ENCODE measurements at places on chromosomes 6 and 20.
A peak's percentile ranks its signal among the peaks of the same experiment; 100 is the strongest.

DNA sequence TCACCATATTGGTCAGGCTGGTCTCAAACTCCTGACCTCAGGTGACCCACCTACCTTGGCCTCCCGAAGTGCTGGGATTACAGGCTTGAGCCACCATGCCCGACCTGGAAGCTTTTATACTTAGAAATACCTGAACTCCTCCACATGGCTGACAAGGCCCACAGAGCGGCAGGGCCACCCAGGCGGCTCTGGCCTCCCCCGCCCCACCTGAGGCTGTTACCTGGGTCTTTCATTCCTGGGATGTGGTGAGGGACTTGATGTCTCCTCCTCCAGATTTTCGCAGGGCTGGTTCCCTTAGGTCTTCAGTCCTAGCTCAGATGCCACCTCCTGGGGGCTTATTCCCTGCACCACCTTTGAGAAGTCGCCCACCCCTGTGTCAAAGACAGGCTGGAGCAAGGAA lies 152.1 kb downstream of the LY86 start:
- no peak for DNase-seq

GRCh38 chr6:43995137-43995536 lies 132.1 kb downstream of the MRPL14 start:
- no peak for DNase-seq

DNA sequence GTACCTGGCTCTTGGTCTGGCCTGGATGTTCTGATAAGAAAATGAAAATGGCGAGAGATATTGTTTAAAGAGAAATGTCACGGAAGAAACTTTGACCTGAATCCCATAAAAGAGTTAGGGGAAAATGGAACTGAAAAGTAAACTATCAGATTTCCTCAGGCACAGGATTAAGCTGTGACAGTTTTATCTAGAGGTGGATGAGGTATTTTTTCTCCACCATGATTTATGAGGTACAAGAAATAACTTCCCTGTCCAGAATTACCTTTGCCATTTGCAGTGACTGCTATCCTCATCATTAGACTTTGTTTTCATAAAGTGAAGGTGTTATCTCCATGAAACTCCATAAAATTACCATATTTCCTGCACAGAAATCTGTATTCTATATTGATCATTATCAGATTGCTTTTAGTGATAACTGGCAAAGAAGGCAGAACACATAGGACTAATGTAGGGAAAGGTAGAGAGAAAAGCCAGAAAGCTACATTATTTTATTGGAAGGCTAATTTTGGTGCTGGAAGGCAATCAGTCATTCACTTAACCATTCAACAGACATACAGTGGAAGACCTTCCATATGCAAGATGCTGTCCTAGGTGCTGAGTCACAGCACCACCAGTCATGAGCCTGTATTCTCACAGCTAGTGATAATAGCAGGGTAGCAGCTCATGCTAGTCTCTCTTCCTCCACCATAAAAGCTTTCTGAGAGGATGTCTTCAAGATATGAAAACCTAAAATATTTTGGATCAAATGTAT lies 427.3 kb upstream of the CITED2 start:
- peak; percentile 9 for DNase-seq

DNA sequence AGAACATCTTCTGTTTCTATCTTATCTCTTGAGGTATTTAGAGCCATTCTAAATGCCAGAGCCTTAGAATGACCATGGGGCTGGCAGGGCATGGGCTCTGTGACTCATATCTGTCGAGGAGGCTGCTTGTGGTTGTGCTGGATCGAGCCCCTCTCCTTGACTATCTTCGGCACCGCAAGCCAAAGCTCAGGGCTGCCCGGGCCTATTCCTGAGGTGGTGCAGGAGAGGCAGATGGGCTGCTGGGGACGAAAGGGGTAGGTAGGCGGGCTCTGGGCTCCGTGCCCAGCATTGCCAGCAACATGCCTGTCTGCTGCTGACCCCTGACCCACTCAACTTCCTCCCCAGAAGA lies 89.9 kb downstream of the NOL4L start:
- DNase-seq, result no peak

GRCh38 chr6:50689210-50689609 lies 24.1 kb upstream of the TFAP2D start:
- no peak for DNase-seq

DNA sequence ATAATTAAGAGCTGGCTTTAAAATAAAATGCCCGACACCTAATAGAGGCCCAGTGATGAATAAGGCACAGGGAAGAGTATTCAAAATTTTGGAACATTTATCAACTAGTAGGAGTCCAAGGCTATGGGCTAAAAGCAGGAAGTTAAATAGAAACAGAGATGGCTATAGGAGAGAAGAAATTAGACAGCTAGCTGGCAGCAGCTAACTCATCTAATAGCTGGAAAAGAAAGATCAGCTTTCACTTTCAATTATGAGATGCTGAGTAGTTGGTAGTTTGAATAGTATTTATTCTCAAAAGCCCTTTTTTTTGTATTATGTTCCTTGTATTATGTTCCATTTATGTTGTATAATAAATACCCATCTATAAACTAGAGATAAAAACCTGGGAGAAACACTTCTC lies 215.7 kb downstream of the SLC35F1 start:
- no peak for DNase-seq

GRCh38 chr6:167997642-167998041 lies at the start of gene KIF25:
Gene KIF25 (plus strand): TSS chr6:167997671. CDS start chr6:168029586, 31,915 bp downstream.
- no peak for DNase-seq

DNA sequence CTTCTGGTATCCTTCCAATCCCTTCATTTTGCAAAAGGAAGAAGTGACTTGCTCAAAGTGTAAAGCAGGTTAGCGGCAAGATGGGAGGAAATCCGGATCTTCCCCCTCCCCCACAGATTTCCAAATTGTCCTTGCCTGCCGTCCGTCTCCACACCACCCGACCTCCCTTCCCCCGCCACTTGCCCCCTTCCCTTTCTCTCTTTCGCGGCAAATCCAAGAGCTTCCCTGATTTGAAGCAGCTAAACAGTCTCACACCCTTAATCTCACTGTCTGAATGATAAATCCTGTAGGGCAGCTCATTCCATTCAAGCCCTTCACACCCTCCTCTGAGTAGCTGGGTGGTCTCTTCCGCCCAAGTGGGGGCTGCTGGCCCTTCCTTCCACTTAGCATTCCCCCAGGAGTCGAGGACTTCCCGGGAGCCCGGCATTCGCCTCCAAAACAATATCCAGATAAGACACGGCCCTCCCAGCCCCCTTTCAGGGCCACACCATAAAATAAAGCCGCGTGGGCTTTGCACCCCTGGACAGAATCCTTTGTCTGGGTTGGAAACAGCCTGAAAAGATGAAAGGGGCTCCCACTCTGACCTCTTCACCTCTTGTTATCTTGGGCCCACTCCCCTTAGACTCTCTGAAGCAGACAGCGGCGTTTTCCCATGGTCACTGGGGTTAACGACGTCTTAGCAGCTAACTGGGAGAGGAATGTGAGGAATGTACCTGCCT lies 44.0 kb upstream of the PIM1 start:
- DNase-seq, result no peak

DNA sequence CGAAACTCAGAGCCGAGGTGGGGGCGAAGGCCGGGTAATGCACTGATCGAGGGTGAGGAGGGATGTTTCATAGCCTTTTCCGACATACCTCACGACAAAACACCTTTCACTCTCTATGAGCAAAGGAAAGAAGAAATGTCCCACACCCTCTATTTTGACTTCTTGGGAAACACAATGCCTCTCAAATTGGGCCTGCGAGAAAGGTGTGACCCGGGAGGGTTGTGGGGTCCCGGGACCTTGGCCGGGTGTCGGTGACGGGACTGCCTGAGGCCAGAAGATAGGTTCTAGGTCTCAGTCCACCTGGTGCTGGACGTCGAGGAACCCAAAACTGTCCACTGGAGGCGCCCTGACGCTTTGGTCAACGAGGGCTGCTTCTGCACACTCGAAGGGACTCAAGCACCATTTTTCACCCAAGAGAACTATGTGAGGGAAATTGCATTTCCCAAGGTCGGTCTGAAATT lies 41.1 kb upstream of the OSTM1 start:
- DNase-seq, result peak; percentile 17

- DNase-seq, result no peak
Observed at GRCh38 chr20:20888266-20888656, 175.8 kb upstream of the RALGAPA2 start.

DNA sequence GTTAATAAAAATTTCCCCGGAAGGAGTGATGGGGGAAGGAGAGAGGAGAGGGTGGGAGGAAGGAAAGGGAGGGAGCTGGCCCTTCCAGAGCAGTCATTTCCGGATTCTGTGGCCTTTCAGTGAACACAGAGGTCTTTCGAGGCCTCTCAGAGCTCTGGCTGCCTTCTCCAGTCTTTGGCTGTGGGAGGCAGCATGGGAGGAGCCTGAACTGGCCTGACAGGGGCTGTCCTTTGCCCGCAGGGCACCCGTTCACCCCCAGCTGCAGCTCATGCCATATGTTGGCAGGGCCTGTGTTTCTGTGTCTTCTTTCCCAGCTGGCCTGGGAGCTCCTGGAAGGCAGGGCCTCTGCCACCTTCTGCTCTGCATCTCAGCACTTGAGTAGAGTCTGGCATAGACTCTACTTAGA lies 95.5 kb downstream of the PPP1R14C start:
- peak; percentile 29 for DNase-seq

DNA sequence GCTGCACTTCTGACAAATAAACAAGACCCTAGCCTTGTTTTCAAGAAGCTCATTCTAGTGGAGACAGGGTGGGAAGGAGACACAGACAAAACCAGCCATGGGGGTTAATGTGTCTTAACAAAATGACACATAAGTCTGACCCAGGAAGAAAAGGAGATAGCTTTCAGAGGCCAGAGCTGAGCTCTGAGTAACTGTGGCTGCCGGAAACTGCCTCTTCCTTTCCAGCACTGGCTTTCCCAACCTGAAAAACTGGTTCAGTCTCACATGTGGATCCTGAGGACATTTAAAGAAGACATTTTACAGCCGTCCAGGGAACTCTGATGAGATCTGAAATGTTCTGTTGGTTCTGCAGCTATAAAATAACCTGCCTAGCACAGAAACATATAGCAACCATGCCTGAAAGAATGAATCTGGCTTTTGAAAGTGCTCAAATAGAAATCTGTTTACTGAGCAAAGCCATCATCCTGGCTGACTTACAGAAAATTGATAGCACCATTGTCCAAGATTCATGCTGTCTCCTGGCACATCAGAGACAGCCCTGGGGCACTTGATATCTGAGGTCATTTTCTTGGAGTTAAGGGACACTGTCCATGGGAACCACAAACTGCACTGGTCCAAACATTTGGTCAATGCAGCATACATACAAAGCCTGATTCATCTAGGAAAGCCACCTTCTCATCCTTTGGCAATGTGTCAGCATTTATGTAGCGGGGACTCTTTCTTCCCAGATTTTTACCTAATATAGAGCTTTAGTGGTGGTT lies 83.2 kb upstream of the PAX1 start:
- no peak for DNase-seq

- peak; percentile 73 for DNase-seq
Observed at GRCh38 chr20:4607287-4607713, 114.4 kb upstream of the PRND start.

GRCh38 chr6:169810066-169810989 lies 58.9 kb downstream of the ERMARD start:
- DNase-seq, result no peak

- DNase-seq, result peak; percentile 90
Observed at GRCh38 chr6:157443066-157443800, 62.2 kb downstream of the ZDHHC14 start.

DNA sequence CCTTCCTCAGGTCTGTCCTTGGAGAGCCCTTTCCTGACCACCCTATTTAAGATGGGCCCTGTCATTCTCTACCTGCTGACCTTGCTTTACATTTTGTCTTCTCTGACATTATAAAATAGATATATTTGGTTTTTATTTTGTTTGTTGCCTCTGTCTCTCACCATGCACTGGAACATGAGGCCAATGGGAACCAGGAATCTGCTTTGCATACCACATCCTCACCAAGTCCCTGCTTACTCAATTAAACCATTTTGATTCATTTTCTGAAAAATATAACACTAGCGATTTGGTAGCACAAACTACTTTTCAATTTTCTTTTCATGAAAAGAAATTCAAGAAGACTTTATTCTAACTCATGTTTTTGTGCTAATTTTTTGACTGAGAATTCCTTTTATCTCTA lies 32.8 kb upstream of the POPDC3 start:
- DNase-seq, result no peak

DNA sequence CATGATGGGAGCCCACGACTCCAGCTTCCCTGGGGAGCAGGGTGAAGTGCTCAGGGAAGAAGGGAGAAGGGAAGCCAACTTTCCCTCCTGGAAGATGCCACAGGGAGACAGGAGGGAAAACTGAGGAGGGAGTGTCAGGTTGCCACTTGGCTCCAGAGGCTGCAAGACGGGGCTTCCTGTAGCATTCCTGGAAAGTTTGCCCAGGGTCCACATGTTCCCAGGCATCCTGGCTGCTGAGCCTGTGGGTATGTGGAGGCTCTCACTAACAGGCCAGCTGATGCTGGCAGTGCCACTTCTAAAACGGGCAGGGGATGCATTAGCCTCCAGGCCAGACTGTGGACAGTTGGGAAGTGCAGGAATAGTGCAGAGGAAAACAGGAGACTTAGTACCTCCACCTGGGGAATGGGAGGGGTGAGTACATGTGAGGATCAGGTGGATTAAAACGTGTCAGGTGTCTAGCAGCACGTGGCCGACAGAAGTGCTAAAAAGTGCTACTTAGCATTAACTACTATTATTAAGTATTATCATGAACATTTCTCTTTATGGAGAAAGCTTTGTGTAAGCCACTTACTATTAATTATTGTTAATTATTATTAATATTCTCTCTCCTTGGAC lies 33.2 kb downstream of the BANF2 start:
- no peak for DNase-seq

GRCh38 chr6:56482525-56482924 lies 160.2 kb downstream of the DST start:
- DNase-seq, result no peak

DNA sequence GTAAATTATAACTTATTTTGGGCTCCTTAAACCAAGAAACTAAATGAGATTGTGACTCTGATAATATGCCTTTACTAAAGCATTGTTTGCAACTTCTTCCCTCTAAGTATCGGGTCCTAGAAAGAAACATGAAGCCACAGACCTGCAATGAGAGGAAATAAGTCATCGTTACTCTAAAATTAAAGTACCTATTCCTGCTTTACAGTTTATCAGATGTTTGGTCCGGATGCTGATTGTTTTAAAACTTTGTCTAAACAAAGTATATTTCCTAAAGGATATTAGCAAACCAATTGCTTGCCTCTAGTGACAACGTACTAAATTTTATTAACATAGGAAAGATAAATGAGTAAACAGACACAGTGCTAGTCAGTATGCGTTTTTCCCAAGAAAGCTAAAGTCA lies 216.8 kb downstream of the GJA1 start:
- no peak for DNase-seq

DNA sequence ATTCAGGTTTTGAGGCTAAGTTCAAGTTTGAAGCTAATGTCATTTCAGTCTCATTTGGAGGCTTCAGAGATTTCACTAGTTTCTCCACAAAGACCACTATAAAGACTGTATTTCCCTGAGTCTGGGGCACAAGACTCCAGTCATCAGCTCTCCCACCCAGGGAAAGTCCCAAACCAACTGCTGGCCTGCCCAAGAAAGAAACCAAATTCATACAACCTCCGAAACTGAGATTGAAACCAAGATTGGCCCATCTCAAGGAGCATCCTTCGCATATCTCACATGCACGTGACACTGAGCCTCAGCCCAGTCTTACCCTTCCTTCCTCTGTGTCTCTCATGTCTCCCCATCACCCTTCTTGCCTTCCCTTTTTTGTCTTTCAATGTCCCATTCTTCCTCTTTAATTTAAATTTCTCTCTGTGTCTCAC lies 3.5 kb upstream of the LTA start:
- no peak for DNase-seq

GRCh38 chr6:154814063-154814462 lies 80.8 kb downstream of the SCAF8 start:
- DNase-seq, result no peak

- no peak for DNase-seq
Observed at GRCh38 chr6:167092672-167093339, 30.1 kb upstream of the CCR6 start.

All from AG10803 (cell line).